ENCODE measurements at places on chromosomes 3 and 15. TPM values are rescaled to one million over a fixed set of nuclear protein-coding genes. Genes with fewer than 3 reads are reported as not detected.

NOX5 gene
- 0.09 TPM for total RNA-seq

AADACL2 gene
- total RNA-seq: 0.10 TPM

TADA3 gene
- total RNA-seq: 44.2 TPM

THPO gene
- 1.1 TPM for total RNA-seq

GREM1 gene
- total RNA-seq: 283 TPM

IL20RB gene
- 1.8 TPM for total RNA-seq

SEMA3B gene
- total RNA-seq: 39.7 TPM

TAGLN3 gene
- not detected for total RNA-seq

TRH gene
- total RNA-seq: 0.23 TPM

TMCO5A gene
- total RNA-seq: not detected

ATP13A4 gene
- total RNA-seq: 0.14 TPM

NUP210 gene
- 2.2 TPM for total RNA-seq

ZPLD1 gene
- total RNA-seq: 12.3 TPM

COL6A5 gene
- not detected for total RNA-seq

HIGD2B gene
- not detected for total RNA-seq

LARP6 gene
- total RNA-seq: 38.0 TPM

CTXN2 gene
- total RNA-seq: not detected

CLDN18 gene
- total RNA-seq: not detected

SLC35A5 gene
- total RNA-seq: 28.3 TPM

INKA1 gene
- 5.6 TPM for total RNA-seq

DNASE1L3 gene
- 7.5 TPM for total RNA-seq

CLDN16 gene
- total RNA-seq: not detected

PCLAF gene
- 0.88 TPM for total RNA-seq

DUSP7 gene
- total RNA-seq: 29.9 TPM

KNL1 gene
- total RNA-seq: 0.79 TPM

LYZL4 gene
- not detected for total RNA-seq

ILDR1 gene
- not detected for total RNA-seq

CD200R1 gene
- total RNA-seq: 1.3 TPM

MAN2A2 gene
- total RNA-seq: 57.6 TPM

GRK7 gene
- not detected for total RNA-seq

ARID3B gene
- 4.2 TPM for total RNA-seq

GXYLT2 gene
- total RNA-seq: 13.7 TPM

MST1R gene
- 1.2 TPM for total RNA-seq

OXTR gene
- 3.4 TPM for total RNA-seq

SLC9C1 gene
- 0.29 TPM for total RNA-seq

LRRC31 gene
- not detected for total RNA-seq

STAC gene
- total RNA-seq: 2.7 TPM

CEP19 gene
- 1.3 TPM for total RNA-seq

PLA2G4B gene
- 4.0 TPM for total RNA-seq

RFT1 gene
- 13.6 TPM for total RNA-seq

MAGI1 gene
- 27.9 TPM for total RNA-seq

C3orf22 gene
- total RNA-seq: not detected

RLBP1 gene
- not detected for total RNA-seq

RARB gene
- total RNA-seq: 8.9 TPM

AQP9 gene
- total RNA-seq: 4.0 TPM

Measured in posterior vena cava (tissue), 2 donors.